ENCODE measurements at places on chromosomes 7 and 10.

- no peak for DNase-seq
Measured at GRCh38 chr7:100079024-100079560, 2.4 kb downstream of the ZNF3 start.

DNA sequence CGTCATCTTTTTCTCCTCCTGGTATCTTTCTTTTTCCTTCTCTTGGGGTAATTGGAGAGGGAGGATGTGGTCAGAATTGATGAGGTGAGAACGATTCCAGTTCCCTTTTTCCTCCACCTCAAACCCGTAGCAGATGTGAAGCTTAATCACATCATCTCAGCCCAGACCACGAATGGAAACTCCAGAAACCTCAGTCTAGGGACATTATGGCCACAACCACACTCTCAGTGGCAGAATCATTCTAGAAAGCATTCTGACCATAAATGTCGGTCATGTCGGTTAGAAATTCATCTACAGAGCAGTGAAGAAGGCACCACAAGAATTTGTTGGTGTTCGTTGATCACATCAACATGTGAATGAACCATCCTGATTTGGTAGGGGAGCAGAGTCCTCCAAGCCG lies 78.7 kb downstream of the GATA3 start:
- DNase-seq = no peak

GRCh38 chr10:88379575-88379974 lies 203.5 kb downstream of the RNLS start:
- no peak for DNase-seq

DNA sequence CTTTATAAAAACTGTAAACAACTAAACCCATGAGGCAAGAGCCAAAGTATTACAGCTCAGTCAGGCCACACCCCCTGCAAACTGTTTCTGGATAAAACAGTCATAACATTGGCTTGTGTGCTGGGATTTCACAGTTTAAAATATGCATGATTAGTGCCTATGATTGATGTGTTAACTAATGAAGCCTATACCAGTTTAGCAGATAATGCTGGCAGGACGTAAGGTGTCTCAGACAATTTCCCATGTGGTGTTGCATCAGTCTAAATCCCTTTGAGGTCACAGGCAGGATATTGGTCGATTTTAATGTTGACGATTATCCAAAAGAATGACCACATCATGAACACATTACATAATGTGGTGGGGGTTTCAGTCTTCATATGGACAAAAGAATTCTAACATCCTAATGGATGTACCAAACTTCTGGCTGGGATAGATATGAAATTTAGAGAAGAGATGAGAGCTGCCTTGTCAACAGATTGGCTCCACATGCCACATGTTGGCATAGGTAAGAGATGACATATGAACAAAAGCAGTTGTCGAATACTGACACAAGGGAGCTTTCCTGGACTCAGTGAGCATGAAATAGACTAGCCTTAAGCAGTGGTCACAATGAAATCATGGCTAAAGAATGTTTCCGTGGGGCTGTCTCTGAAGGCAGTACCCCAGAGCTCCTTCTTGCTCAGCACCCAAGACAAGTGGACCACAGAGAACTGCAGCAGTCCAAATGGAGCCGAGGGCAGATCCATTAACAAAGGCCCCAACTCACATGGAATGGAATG lies 445.6 kb downstream of the GFRA1 start:
- DNase-seq = no peak

DNA sequence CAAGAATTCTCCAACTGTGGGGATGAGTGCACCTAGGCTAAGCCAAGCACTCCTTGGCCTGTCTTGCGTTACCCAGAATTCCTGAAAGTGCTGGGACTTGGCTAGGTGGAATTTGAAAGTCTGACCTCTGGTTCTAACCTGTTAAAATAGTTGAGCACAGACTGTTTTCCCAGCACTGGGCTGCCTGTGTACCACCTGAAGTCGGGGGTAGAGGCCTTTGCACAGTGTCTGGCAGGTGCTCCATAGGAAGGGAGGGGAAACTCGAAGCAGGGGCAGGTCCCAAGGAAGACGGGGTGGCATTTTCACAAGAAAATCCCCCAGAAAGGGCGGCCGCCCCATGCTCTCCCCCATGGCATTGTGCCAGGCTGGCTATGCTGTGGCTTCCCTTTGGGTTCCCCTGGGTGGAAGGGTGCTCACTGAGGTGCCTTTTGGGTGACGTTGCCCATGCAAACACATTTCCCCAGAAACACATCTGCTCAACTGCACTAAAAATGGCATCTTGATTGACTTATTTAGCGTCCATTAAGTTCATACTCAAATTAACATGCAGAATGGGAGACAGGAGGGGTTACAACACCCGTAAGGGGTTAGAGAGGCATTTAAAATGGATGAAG lies 62.9 kb downstream of the SYPL1 start:
- no peak for DNase-seq

DNA sequence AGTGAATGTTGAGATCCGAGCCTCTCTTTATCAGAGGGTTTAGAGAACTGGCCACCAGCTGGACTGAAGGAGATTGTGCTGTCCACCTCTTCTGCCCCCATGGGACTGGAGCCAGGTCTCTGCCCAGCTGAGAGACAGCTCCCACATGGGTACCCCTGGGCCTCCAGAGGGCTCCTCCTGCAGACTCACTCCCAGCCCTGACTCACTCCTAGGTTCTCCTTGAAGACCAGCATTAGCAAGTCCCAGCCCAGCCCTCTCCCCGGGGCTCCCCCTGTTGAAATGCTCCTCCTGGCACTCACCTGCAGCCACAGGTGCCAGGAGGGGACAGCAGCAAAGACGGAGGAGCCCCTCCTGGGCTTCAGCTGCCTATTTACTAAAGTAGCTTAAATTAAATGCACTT lies 126.9 kb downstream of the CXCL12 start:
- DNase-seq = no peak

DNA sequence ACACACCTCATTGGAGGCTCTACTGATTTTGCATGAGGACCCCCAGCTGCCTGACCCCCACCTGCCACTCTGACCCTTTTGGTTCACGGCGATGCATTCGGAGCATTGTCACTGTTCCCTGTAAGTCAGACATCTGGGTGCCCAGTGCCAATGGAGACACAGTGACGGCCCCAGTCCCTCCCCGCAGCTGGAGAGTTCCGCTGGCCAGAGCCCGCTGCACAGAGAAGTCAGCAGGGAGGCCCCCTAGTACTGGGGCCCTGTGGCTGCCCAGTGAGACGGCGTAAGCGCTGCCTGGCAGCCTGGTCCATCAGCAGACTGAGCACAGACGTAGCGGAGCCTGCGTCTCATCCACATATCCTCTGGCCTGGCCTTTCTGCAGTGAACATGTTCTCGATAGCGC lies 77.5 kb downstream of the NKX6-2 start:
- no peak for DNase-seq

- DNase-seq = no peak
Measured at GRCh38 chr10:6811153-6811552, 231.1 kb upstream of the PRKCQ start.

GRCh38 chr7:156034397-156034796 lies 222.1 kb upstream of the SHH start:
- no peak for DNase-seq

- DNase-seq = no peak
Measured at GRCh38 chr7:141463986-141464385, 87.2 kb upstream of the AGK start.

- DNase-seq = no peak
Measured at GRCh38 chr10:72276421-72277339, 3.0 kb downstream of the DDIT4 start.

DNA sequence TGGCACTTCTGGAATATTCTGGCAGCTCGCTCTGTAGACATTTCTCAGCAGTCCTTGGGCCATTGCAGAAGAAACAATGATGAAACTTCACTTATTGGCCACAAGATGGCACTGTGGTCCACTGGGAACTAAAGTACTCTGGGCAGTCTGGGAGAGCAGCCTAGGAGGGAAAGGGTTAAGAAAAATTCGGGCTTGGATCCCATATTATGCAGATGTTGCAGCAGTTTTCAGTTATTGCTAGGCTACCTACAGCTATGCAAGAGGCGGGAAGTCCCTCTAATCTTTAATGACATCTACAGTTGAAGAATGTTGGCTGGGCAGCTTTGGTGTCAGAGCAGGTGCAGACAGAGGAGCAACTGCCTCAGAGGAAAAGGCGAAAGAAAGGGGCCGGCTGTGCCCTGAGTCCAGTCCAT lies 201.7 kb upstream of the PRSS58 start:
- peak; percentile 62 for DNase-seq

DNA sequence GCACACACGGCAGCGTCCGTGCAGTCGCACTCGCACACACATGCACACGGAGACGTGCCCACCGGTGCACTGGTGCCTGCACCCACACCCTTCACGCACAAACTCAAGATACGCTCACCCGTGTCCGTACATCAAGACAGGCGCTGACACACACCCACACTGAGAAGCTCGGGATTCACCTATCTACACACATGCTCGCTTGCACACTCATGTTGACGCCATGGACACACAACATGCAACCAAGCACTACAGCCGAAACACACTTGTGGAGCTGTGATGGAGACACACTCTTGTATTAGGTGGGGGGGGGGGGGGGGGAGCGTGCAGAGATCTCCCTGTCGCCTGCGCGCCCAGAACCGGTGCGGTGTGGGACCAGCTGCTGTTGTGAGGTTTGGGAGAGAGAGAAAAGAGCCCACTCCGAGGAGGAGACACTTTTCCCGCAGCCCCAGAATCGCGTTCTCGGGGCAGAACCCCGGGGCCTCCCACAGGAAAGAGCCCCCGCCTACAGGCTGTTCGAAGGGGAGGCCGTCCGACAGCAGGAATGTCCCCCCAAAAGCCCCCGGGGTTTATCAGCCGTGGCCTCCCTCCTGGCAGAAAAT lies 605 bp upstream of the NFKB2 start:
- DNase-seq = no peak

DNA sequence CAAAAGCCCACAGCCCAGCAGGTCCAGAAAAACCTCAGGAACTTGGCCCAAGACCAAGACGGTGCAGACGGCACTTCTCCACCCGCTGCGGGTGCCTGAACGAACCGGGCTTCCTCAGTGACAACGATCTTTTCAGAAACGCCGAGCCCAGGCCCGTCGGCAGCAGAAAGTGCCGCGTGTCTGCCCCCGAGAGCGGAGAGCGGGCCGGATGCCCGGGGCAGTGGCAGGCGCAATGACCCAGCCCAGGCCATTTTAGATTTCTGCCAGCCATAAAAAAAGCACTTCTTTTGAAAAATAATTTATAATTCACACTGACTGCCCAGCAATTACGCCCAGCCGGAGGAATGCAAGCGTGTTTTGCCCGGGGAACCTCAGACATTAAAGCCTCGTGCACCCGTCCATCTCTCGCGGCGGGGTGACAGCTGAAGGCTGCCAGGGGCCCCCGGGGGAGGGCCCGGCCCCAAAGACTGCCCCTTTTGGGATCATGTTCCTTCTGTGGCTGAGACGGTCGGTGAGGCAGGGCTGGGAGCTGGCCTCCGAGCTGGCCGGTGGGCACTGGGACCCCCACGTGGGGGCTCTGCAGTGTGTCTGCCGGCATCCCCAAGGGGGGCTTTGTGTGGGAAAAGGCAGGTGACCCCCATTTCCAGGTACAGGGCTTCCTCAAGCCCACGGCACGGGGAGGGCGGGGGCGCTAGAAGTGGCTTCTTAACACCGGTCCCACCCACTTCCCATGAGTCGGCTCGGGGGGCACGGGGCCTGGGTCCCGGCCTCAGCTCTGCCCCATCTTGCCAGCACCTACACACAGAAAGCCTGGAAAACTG lies 71.3 kb upstream of the PDGFA start:
- no peak for DNase-seq

- no peak for DNase-seq
Measured at GRCh38 chr7:74235518-74236268, 18.5 kb downstream of the RFC2 start.

DNA sequence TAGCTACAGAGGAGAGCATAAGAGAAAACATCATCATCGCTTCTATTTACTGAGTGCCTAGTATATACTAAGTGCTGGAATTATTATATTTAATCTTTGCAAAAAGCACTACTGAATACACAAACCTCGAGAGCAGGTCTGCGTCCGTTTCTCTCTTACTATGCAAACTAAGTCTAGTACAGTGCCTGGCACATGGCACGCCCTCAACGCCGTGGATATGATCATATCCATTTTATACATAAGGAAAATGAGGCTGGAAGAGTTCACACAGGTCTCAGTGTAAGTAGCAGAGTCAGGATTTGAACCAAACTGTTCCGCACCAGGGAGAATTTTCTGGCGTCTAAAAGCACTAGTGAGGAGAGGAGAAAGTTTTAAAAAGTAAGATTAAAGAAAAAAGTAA lies 17.6 kb downstream of the MXI1 start:
- no peak for DNase-seq

DNA sequence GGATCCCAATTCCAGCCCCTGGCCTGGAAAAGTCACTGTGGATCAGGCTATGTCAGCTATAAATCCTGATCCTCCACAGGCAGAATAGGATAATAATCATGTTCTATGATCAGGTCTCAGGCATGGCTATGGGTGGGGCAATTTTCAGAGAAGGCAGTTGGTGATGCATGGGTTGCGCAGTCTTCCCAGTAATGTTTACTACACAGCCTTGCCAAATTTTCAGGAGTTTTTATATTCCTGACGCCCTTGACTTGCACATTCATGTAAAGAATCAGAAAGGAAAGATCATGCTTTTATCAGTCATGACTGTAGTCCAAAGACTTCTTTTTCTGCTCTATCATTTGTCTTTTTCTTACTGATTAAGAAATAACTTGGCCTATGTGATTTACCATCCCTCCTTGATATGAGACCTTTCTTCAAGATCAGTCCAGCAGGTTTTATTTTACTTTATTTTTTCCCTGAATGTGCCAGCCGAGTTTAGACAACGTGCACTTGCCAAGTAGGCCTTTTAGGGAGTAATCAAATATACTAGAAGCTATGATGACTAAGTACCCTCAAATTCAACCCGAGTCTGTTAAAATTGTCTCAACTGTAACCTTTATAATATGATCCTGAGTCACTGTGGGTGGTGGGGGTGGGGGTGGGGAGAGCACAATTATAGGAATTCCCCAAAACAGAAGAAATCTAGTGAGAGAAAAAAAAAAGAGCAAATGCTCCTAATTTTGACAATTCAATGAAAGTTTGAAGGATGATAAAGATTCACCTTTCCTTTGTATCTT lies 31.9 kb downstream of the ARL4A start:
- no peak for DNase-seq

- no peak for DNase-seq
Measured at GRCh38 chr7:101216860-101217387, 457 bp downstream of the PLOD3 start.

DNA sequence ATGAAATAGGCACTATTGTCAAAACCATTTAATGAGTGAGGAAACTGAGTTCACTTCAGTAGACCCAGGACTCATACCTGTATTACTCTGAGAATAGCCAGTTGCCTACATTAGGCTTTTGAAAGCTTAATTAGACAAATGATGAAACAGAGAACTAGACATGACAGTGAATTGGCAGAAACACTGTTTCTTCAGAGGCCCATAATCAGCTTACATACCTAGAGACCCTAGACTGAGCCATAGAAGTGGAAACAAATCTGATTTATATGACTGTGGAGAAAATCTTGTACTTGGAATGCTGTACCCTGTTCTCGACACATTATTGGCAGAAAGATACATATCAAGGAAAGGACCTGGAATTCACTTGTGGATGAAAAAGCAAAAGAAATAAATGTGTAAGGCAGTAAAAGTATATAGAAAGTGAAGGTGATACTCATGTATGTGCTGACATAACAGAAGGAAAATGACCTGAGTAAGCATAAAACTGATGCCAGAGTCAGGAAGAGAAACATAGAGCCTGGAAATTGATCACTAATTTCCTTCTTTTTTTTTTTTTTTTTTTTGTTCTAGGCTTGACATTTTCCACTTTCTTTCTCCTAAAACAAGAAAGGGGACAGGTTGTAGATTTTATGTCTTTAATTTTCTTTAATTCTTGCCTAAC lies 251.5 kb downstream of the BICC1 start:
- DNase-seq = no peak

- DNase-seq = no peak
Measured at GRCh38 chr10:25064401-25064800, 48.0 kb downstream of the THNSL1 start.

- DNase-seq = no peak
Measured at GRCh38 chr10:104299031-104299904, 30.3 kb downstream of the GSTO2 start.
